Activated naive CD4-positive, alpha-beta T cell treated with anti-CD3 and anti-CD28 coated beads, Interleukin-2, amount 10 ng/mL, durations not matched to agents 7 days and 5 days (primary cell): ENCODE measurements at places on chromosomes 7 and 10.
A peak's percentile ranks its signal among the peaks of the same experiment; 100 is the strongest.

- no peak for DNase-seq
Observed at GRCh38 chr7:138603549-138604318, 97.4 kb downstream of the SVOPL start.

DNA sequence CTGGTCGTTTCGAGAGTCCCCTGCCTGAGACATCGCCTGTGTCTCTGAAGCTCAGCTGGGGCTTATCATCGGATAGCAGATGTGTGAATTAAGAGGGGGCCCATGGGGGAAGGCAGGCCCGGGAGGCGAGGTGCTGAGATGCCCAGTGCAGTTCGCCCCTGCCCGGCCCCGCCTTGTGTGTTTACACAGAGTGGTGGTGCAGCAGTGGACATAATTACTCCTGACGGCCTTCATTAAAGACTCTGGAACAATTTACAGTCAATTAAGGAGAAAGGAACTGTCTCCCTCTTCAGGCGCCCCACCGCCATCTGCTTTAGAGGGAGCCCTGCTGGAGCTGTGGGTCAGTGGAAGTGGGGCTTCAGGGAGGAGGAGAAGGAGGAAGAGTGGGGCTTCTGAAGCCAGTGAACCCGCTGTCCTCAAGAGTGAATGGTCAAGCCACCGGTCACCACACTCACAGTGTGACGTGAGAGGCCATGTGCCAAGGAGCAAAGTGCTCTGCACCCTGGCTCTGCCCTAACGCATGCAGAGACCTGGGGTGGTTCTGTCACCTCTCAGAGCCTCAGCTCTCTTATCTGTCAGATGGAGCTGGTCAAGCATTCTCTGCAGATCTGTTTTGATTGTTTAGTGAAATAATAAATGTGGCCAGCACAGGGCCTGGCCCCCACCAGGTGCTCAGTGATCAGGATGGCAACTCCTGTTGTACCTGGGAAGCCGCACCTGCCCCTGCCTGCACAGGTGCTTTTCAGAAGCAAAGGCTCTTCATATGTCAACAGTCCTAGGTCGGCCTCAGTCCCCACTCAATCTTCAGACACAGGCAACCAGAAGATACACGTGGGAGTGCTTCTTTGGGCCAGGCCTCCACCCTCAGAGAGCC, 65.6 kb downstream of the CDH23 start:
- no peak for DNase-seq

GRCh38 chr10:54501929-54502328, 299.1 kb downstream of the PCDH15 start:
- no peak for DNase-seq

DNA sequence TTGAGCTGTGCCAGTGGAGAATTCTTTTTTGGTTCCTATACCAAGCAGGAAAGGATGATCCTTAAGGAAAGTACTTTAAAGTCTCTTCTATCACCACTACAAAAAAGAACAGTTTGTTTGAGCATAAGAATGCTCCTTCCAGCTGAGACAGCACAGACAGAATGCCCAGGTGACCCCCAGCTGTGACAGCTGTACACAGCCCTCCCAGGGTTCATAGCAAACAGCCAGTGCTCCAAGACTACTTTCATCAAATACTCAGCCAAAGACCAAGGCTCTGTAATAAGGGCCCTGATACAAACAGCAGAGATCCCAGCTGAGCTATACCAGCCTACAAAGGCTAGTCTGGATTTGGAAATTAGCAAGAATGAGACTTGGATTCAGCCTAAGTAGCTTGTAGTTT, 65.7 kb downstream of the NXPH1 start:
- DNase-seq, result no peak

DNA sequence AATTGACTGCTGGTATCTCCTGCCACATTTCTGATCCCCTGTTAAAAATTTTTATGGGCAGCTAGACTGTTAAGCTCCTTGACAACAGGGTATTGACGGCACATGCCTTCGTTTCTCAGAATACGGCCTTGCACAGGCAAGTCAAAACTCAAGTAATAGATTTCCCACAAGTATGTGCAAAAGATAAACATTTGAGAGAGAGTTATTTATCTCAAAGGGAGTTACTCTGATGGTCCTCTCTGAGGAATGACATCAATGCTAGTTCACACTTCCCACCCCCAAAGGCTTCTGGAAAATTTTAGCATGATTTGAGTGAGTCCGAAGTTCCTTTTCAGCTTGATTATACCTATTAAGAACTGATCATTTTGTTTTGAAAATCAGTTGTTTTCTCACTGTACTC, 71.9 kb downstream of the JCAD start:
- no peak for DNase-seq

DNA sequence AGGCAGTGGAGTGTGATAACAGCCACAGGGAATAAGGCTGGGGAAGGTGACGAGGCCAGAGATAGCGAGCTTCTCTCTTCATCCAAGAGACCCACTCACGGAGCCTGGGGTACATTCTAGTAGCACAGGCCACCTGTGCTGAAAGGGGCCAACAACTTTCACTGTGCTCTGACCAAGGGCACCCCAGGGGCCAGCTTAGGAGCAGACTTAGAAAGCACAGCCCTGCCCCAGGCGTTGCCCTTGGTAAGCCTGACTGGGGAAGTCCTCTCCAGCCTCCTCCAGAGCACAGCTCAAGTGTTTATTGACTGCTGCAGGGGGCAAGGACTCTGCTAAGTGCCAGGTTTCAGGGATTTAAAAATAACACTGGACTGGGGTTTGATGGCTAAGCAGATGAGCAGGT, 44.7 kb downstream of the EBF3 start:
- DNase-seq, result no peak

- peak; percentile 86 for DNase-seq
Observed at GRCh38 chr7:150404805-150405583, 25.9 kb downstream of the ZNF775 start.

DNA sequence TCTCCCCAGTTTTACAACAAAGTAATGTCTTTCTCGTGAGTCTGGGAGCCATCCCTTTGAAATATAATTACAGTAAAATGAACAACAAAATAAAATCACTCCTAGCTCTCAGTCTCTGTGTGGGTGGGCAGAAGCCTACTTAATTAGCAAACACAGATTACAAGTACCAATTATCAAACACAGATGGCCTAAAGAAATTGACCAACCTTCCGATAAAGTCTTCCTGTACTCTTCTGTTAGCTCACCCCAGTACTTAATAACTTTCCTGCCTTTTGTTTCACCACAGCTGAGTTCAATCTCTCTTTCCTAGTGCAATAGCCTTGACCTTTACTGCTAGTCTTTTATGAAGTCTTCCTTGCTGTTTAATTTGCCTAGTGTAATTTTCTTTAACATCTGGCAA, 719.2 kb upstream of the MBL2 start:
- DNase-seq, result no peak
